NCI-H1930 (cell line): ENCODE measurements at places on chromosomes 3 and 15.

GRCh38 chr3:144989807-144990206 is 1018.2 kb downstream of the DIPK2A start:
- no peak for DNase-seq

DNA sequence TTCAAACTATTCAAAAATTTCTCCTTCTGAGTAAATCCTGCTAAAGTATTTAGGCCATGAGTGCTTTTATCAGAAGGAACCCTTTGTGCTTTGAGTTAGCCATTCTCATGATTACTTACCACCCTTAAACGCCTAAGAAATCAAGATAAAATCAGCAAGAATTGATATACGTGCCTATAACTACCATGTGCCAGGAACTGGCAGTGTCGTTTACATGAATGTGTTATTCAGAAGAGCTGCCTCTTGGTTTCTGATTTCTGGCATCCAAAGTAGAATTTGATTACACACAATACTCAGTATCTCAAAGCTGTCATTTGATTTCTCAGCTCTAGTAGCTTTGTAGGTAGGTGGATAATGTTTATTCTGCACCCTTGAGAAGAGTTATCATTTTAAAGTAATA is 351.3 kb upstream of the CCDC54 start:
- no peak for DNase-seq

DNA sequence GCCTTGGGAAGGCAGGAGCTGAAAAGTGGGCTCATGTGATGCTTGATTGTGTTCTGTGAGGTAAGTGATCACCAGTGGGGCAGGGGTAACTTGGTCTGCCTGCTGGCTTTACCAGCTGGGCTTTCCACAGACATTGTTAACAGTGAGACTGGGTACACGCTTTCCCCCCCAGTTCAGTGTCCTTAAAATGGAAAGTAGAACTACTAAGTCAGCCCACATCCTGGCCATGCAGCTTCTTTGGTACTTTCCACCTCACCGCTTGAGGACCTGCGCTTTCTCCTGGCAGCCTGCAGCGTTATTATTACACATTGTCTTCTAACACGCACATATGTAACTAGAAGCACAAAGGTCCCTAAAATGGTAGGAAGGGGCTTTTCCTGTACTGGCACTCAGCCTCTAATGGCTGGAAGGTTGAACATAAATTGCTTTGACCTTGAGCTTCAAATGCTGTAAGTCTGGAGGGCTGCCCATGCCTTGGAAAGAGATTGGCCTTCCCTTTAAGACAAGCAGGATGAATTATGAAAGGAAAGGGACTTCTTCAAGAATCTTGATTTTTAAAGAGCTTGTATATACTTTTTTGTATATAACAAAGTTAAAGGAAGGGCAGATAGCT is 216.1 kb upstream of the ROPN1 start:
- DNase-seq, result no peak

DNA sequence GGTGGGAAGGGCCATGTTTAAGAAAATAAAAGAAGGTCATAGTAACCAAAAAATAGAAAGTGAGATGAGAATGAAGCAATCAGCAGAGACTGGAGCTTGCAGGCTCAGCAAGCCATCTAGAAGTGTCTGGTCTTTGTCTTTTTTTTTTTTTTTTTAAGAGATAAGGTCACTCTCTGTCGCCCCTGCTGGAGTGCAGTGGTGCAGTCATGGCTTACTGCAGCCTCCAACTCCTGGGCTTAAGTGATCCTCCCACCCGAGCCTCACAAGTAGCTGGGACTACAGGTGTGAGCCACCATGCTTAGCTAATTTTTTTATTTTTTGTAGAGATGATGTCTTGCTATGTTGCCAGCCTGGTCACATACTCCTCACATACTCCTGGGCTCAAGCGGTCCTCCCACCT is 36.2 kb downstream of the GXYLT2 start:
- no peak for DNase-seq
